ENCODE measurements at places on chromosomes 2 and 18.
A peak's percentile ranks its signal among the peaks of the same experiment; 100 is the strongest.

- no peak for DNase-seq
Observed at GRCh38 chr2:43927442-43927841, 68.3 kb downstream of the LRPPRC start.

DNA sequence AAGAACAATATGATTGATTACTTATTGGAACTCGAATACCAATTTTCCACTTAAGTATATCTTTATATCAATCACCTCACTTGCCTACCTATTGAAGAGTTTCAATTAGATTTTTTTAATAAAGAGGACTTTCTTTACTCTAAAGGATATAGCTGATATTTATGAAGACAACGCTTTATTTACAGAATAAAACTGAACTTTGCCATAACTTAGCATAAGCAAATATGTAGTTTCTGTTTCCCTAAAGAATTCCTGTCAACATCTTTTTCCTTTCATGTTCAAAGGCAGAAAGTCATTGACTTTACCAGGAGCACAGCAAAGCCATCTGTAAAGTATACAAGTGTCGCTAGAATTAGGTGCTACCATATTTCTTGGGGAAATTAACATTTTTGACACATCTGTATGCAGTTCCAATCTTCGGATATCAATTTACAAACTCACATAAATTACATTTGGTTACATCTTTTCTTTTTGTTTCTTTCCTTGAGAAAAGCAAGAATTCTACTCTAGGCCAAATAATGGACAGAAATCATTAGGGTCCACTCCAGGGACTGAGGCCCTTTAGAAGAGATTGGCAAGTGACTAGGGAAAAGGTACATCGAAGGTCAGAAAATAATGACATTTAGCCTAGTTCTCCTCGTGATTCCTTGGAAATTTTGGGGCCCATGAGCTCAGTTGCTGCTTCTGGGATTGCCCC, 7.5 kb upstream of the SCN1A start:
- no peak for DNase-seq

GRCh38 chr18:3424280-3424890, 25.6 kb upstream of the TGIF1 start:
- DNase-seq, result peak; percentile 21

DNA sequence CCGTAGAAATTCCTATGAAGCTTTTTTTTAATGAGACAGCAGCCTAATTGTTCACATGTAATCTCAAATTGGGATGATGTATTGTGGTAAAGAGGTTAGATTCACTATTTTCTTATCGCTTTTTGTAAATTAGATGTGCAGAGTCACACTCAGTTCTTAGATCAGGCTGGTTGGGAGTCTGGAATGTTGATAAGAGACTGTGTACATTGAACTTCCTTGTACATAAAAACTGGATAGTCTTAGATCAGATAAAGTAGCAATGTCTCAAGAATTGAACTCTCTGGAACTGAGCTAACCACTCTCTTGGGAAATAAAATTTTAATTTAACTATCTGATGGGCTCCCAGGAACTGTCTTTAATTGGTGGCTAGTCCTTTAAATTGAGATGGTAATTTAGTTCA, 108.1 kb upstream of the MSTN start:
- no peak for DNase-seq

DNA sequence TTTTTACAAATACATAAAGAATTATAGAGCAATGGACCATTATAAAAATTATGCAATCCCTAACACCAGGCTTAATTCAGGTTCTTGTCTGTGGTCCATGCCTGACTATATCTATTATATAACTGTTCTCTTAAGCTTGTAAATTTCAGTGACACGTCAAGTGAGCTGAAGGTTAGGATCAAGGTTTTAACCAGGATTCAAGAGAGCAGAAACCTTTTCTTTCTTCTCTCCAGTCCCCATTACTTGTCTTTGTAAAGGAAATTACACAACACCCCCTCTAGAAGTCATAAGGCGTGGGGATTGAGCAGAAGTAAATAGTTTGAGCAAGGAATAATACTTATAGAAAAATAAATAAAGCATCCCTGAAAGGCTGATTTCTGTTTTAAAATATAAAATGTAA, 122.0 kb downstream of the ZNF521 start:
- DNase-seq, result peak; percentile 27

DNA sequence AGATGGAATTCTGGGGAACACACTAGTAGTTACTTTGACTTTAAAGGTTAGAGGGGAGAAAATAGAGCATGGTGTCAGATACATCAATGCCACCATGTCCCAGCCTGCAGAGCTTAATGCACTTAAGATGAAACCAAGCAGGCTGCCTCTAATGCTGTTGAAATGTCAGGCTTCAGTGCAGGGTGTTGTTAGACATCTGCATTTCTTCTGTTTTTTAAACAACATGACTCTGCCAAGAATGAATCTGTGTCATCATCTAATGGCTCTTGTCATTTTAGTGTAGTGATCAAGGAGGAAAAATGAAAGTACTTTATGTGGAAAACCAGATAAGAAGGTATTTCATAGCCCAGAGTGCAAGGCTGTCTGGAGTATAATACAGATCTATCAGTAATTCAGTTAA, 29.9 kb downstream of the LYPD1 start:
- DNase-seq, result no peak

- DNase-seq, result no peak
Observed at GRCh38 chr2:82665691-82666090, 1793.4 kb downstream of the SUCLG1 start.

DNA sequence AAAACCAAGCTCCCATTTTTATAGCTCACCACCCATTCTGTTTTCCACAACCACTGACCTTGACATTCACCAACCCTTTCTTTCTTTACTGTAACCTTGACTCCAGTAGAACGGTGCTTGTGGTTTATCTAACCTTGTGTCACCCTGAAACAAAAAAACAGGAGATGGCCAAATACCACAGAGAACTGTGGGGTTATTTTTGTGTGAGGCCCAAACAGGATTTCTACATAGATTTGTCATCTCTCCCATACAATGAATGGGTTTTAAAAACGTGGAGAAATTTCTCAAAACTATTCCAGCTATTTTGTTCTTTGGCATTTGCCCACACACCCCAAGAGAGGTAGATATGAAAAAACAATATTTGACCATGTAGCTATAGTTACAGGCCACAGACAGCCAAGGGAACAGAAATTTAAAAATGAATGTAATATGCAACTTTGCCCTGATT, 231.3 kb upstream of the TANK start:
- DNase-seq, result no peak

DNA sequence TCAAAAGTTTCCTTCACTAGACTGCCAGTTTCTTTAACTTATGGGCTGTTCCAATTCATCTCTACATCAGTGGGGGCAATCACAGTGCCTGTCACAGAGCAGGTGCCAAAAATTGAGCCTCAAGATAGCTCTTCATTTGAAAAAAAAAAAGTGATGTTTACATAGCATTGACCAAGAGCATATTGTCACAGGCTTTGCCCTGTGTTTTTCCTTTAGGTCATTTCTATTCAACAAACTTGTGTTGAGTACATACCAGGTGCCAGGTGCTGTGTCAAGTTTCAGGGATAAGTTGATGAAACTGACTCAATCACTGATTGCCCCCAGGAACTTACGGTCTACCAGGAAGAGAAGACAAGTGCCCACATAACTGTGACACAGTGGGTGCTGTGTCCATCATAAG, 22.2 kb upstream of the NT5C1B start:
- DNase-seq, result peak; percentile 16

- no peak for DNase-seq
Observed at GRCh38 chr2:164967781-164968228, 12.5 kb upstream of the SLC38A11 start.

- no peak for DNase-seq
Observed at GRCh38 chr2:200428961-200429665, 80.8 kb downstream of the KCTD18 start.

GRCh38 chr2:70698847-70699246, 69.2 kb downstream of the ADD2 start:
- no peak for DNase-seq

GRCh38 chr2:113129519-113130078, 2.2 kb downstream of the IL1RN start:
- DNase-seq, result no peak

DNA sequence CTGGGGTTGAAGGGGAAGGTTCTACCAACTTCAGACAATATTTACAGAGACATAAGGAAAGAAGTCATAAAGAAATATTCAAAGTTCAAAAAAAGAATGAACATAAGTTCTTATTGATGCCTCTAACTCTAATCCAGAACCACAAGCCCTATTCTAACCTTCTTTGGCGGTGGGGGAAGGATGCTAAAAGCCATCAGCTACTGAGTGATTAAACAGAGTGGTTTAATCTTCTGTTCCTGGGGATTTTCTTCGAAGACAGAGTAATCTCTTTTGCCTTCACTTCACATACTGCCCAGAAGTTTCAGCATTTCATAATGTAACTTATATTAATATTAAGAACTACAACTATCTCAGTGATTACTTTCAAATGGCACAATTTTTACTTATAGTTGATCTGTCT, 51.2 kb upstream of the TXNDC2 start:
- DNase-seq, result peak; percentile 51

GRCh38 chr2:7014174-7014640, 97.0 kb downstream of the RNF144A start:
- DNase-seq, result peak; percentile 40

GRCh38 chr2:68385220-68385906, 20.3 kb downstream of the PLEK start:
- DNase-seq, result peak; percentile 43

DNA sequence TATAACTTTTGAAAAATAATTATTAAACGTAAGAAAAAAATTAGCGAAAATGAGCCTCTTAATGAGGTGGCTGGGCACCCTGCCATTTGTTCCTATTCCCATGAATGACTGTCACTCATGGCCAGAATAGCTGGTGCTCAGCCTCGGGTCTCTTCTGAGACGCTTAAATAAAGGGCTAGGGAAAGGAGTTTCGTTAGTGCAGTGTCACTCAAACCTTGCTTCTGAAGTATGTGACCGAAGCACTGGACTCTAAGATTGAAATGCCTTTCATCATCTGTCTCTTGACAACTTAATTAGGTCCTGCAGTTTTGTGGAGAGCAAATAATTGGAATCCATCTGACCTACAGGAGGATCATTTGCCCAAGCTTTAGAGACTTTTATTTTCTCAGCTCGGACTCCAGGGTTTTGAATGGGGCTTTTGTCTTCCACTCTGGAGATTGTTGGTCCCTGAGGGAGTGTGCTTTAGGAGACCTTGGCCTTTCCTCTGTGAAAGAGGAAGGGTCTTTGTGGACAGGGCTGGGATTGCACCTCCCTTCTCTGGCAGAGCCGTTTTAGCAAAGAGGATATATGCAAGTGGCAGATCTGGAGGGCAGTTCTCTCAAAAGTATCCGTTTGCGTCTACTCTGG, 42.3 kb upstream of the FHOD3 start:
- peak; percentile 70 for DNase-seq

DNA sequence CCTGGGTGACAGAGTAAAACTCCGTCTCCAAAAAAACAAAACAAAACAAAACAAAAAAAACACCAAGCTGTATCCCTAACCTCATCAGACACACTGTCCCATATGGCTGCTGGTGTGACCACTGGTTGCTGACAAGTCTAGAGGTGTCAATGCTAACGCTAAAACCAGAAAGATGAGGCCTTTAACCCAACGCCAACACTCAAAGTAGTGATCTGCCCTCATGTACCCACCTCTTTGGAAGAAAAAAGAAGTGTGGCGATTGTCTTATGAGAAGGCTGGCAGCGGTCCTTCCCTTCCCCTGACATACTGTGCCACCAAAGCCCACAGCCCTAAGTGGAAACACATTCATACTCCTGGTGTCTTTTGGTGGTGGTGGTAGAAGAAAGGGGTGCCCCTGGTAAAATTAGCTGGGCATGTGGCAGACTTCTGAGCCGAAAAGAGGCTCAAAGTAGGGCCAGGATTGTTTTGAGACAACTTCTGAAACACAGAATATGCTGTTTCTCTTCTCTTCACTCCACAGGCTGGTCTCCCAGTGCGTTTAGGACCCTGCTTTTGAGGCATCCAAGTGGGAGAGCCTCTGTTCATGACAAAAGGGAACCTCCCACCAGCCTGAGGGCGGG, 9.8 kb downstream of the SERTAD2 start:
- DNase-seq, result peak; percentile 43

DNA sequence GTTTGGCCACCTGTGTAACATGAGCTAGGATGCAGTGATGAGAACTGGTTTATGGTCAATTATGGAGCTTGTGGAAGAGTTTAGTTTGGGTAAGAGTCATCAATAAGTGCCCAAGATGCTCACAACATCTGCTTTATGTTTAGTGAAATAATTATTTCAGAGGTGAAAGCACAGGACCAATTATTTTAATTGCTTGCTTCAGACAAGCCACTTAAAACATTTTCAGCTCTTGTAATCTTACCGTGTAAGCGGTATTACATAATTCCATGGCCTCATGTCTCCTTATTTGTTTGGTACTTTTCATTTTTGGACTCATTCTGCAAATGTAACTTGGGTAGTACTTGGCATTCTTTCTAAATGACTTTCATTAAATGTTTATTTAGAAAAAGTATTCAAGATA, 5.4 kb downstream of the B3GNT2 start:
- DNase-seq, result peak; percentile 90

DNA sequence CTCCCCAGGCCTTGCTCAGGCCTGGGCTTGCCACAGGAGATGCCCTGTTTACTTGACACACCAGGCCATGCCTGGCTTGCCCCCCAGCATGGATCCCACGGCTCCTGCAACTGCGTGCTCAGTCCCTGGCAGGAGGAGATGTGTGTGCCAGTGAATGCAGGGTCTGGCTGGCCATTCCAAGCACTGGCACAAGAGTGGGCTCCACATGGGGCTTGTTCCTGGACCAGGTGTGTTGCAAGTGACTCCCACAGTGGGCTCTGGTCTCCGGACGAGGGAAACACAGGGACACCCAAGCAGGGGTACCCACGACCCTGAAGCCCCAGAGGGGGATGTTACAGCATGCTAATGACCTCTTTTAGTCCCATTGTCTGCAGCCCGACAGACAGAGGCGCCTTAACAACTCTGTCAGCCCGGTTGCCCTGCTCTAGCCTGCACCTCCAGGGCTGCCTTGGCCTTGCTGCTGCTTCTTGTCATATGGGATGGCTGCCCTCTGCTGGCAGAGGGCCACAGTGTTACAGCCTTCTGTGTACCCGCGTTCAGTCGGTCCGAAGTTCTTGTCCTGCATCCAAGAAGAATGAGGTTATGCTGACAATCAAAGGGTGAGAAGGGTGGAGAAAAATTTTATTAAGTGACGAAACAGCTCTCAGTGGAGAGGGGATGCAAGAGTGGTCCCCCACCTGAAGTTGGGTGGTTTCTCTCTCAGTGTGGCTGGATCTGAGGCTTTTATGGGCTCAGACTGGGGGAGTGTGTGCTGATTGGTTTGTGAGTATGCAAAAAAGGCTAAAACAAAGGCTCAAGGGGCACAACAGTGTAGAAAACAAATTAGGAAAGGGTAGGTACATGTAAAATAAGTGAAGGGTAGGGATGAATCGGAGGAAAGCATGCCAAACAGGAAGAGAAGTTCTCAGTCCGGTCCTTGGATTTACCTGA, 180.4 kb downstream of the MBD5 start:
- peak; percentile 39 for DNase-seq

GRCh38 chr2:48170281-48170680, 264.0 kb upstream of the FBXO11 start:
- DNase-seq, result no peak

- no peak for DNase-seq
Observed at GRCh38 chr2:49199266-49199665, 45.0 kb upstream of the FSHR start.

DNA sequence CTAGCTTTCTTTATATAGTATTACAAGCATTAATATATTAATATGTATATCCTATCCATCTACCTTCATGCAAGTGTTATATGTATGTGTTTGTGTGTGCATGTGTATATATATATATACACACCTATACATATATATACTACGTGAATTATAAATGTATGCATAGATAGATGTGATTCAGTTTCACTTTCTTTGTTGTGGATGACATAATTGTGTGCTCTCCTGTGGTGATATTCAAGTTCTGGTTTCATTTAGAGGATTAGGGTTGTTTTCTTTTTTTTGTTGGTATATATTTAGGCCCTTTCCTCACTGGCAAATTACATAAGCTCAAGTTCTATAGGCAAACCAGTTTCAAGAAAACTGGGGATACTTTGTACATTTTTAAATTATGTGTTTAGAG, 225.7 kb upstream of the FANCL start:
- peak; percentile 61 for DNase-seq
